Tibial nerve (tissue), 4 donors: ENCODE measurements at places on chromosomes 16 and 17.
A peak's percentile ranks its signal among the peaks of the same experiment; 100 is the strongest.

DNA sequence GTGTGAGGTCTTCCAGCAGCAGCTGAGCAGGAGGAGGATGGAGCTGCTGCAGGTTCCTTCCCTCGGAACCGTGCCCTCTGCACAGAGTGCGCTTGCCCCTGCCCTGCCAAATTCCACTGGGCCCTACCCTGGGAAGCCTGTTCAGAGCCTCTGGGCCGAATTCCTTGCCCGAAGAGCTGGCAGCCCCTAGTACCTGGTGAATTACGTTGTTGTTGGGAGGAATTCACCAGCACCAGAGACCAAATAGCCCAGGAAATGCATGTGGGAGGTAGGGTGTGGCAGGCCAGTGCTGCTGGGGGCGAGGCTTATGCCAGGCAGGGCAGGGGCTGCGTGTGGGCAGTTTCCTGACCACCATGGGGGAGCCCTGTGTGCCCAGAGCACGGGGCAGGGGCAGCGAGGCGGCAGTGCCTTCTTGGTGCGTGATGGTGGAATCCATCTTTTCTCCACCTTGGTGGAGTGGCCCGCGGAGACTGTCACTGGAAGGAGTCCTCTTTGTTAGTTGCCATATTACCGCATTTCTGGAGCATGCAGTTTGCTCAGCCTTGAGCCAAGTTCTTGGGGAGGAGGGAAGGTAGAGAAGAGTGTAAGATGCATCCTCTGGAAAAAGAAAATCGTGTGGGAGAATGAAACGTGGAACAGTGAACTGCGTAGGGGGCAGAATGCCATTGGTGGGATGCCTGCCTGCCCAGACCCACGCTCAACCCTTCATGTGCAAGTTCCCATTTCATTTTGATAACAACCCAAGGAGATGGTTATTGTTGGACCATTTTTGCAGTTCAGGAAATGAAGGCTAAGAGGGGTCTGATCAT is 2.3 kb downstream of the MRC2 start:
- DNase-seq = no peak

- DNase-seq = no peak
Measured at GRCh38 chr16:19479302-19479721, 42.6 kb downstream of the GDE1 start.

- DNase-seq = no peak
Measured at GRCh38 chr16:10941127-10941933, 938 bp downstream of the DEXI start.

DNA sequence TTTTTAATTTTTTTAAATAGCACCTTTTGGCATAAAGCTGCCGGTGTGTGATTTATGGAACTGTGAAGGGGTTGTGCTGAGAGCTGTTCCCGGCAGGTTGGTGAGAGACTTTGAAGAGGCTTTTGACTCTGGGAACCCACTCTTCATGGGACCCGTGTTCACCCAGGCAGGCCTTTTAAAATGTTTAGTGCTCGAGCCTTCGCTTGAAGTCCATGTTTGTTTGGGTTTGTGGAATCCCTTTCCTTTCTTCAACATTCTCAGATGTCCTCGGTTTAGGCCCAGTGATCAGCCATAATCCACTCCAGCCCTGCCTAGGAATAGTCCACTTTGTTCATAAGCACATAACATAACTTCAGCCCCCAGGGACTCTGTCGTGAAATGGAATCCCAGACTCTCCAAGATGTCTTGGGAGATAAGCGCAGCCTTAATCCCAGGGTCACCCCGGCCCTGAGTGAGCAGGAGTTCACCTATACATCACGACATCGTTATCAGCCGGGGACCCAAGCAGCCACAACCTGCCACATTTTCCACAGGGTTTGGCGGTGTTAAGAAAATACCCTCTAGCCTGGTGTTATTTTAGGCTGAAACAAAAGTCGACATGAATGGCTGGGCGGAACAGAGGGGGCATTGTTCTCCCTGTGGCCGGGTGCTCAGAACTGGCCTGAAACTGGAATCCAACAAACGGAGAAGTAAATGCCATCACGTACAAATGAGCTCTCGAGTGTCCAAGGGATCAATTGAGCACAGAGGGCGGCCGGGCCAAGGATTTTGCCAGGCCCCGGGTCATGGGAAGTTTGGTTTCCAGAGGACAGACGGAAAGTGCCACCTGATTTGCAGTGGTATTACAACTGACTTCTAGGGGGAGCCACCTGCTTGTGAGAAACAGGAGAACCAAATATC is 145.7 kb upstream of the IRX3 start:
- no peak for DNase-seq

DNA sequence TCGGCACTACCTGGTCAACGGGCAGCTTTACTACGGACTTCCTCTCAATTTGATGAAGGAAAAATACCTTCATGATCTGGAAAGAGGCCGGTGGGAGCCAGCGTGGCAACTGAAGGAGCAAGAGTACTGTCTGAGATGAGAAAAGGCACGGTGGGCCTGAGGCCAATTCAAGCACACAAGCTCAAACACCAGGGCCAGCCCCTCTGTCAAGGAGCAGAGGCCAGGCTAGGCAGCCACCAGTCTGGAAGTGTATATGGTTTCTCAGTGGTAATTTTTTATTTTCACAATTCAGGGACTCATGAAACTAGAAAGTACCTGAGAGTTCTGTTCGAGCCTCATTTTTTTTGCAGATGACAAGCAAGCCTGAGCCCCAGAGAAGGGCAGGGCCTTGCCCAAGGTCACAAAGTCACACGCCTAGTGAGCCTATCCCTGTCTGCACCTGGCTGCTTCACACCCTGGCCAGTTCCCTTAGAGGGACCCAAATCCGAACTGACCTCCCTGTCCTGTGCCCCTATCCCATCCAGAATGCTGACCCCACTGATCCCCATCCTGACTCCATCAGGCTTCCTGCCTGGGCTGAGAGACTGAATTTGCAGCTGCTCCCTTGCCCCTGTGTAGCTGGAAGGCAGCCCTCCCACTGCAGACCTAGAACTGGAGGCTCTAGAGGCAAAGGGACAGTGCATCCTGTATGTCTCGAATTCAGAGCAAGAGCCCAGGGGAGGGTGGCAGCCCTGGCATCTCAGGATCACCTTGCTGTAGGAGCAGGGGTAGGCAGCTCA is 4.8 kb upstream of the TBX2 start:
- no peak for DNase-seq

DNA sequence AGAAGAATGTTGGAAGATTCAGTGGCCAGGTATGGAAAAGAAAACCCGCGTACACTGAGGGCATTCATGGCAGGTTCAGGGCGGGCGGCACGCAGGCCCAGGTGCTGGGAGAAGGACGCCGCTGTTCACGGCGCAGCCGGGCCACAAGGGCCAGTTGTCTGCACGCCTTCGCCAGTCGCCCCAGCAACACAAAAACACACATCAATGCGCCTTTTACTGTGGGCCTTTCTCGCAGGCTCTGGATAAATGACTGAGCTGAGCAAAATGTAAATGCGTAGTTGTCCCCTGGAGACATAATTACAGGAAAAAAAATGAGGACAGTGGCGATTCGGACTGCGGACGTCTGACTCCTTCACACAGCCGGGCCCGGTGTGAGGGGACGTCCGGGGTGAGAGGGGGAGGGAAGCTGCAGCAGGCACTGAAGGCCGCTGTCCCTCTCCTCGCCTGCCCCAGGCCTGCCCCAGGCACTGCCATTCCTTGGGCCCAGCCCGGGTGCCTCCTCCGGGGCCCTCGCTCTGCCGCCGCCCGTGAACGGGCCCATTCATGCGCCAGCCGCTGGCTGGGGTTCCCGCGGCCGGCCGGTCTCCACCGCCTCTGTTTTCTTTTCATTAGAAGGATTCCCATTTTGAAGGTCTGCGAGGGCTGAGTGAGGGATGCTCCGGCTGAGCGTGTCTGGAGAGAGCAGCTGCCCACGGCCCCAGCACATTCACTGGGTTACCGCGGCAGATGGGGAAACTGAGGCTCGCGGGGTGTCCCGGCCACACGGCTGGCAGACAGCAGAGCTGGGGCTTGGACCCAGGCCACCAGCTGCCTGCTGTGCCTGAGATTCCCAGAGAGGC is 6.5 kb upstream of the ZNF469 start:
- DNase-seq = no peak

DNA sequence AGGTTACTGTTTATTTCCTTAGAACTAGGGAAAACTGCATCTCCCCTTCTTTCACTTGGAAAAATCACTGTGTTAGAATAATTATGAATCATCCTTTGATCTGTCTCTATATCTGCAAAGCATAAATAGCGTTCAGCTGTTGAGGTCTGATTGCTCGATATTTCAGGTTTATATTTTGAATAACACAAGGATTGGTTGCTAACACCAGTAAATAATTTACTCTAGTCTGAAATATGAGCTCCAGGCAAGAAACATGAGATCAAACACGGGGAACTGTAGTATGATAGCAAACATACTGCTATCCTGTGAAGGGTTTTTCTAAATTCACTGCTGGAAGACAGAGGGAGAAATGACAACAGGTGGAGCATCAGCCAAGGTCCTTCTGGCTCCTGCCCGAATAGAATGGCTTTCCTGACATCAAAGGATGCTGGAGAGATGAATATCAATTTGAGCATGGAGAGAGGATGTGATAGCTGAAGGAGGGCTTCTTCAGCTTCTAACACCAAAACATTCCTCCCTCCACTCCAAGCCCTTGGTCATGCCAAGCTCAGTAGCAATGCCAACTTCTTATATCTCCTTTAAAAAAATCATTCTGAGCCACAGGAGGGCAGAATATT is 450.3 kb downstream of the SHISA9 start:
- no peak for DNase-seq

DNA sequence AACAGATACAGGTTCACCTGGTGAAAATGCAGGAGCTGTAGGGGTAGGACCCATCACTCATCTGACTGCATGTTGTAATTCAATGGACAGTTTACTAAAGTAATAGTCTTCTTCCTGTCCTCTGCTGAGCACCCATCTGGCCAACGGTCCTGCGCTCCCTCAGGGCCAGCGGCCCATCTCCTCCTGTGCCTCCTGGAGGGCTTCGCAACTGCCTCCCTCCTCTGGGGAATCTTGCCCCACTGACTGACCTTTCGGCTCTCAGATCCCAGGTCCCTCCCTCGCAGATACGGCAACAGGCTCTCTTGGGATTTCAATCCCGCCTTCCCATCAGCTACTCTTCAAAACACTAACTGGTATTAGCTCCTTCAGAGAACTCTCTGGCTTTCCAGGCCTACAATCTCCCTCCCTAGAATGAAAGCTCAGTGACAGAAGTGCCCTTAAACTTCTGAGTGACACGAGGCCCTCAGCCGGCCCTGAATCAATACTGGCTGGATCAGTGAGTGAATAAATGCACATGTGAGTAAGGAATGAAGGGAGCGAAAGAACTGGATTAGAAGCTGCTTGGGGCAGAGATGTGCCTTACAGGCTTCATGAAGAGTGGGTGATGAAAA is 1.3 kb downstream of the PEMT start:
- DNase-seq = no peak

- DNase-seq = no peak
Measured at GRCh38 chr17:17019891-17020456, 22.3 kb upstream of the MPRIP start.

GRCh38 chr17:68843522-68843921 is 111.7 kb downstream of the ABCA8 start:
- DNase-seq = no peak

DNA sequence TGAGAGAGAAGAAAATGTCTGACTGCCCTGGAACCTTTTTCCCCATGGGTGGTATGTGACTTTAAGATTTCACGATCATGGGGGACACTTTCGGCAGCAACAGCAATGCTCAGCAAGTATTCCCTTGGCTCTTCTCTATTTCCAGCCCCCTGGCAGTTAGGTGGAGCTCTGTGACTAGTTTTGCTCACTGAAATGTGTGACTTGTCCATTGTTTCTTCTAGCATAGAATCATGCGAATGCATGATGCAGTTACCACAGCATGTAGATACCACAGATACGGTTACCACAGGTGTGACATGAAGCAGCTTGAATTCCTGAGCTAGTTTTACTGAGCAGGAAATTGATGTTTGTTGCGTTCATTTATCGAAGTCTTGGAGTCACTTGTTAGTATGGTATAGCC is 1034.5 kb upstream of the EEF2KMT start:
- no peak for DNase-seq

- DNase-seq = no peak
Measured at GRCh38 chr16:74583926-74584666, 22.8 kb downstream of the GLG1 start.

DNA sequence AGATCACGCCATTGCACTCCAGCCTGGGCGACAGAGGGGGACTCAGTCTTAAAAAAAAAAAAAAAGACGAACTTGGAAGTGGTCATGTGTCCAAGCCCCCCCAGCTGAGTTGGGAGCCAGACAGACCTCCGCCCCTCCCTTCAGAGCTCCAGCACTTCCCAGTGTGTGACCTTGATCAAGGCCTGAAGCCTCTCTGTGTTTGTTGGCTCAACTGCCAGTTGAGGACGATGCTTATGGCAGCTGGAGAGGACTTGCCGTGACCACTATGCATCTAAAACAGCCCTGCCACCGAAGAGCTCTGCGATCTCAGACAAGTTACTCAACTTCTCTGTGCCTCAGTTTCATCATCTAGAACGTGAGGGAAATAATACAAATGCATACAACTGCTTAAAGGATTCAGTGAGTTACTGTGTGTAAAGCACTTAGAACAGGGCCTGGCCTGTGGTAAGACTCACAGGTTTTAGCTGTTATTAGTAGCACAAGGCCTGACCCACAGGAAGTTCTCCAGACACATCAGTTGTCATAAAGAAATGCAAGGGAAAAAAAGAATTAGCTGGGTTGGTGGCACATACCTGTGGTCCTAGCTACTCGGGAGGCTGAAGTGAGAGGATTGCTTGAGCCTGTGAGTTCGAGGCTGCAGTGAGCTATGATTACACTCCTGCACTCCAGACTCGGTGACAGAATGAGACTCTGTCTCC is 7.0 kb upstream of the IL27 start:
- DNase-seq = no peak

GRCh38 chr16:54509456-54509855 is 222.9 kb upstream of the IRX3 start:
- no peak for DNase-seq

DNA sequence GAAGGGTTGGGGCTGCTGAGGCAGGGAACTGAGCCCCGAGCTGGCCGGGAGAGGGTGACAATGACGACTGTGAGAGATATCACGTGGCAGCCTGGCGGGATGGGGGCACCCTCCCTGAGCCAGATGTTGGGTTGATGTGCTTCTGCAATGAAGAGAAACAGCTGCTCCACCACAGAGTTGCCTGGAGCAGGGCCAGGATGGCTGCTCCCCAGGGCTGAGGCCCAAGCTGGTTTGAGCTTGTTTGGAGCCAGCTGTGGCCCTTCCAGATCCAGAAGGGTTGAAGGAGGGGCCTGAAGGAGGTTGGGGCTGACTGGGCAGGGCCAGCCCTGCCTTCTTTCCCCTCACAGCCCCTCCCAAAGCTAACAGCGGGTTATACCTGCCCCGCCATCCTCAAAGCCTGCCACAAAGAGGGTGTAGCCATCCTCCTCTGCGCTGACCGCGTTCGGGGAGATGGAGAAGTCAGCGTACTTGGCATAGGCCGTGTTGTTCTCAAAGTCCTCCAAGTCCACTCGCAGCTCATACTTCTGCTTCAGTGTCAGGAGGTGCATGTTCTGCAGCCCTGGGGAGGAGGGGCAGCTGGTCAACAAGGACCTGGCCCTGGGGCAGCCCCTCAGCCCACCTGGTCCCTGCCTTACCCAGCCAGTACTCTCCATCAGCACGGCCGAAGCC is 2.1 kb downstream of the MFAP4 start:
- DNase-seq = peak; percentile 92

- DNase-seq = no peak
Measured at GRCh38 chr17:40316571-40317344, 7.8 kb downstream of the RARA start.

GRCh38 chr16:69706256-69706974 is 19.9 kb downstream of the NQO1 start:
- DNase-seq = no peak
